ENCODE measurements at places on chromosomes 5 and 9.

- no peak for DNase-seq
Observed at GRCh38 chr9:112094948-112095681, 80.0 kb downstream of the SUSD1 start.

DNA sequence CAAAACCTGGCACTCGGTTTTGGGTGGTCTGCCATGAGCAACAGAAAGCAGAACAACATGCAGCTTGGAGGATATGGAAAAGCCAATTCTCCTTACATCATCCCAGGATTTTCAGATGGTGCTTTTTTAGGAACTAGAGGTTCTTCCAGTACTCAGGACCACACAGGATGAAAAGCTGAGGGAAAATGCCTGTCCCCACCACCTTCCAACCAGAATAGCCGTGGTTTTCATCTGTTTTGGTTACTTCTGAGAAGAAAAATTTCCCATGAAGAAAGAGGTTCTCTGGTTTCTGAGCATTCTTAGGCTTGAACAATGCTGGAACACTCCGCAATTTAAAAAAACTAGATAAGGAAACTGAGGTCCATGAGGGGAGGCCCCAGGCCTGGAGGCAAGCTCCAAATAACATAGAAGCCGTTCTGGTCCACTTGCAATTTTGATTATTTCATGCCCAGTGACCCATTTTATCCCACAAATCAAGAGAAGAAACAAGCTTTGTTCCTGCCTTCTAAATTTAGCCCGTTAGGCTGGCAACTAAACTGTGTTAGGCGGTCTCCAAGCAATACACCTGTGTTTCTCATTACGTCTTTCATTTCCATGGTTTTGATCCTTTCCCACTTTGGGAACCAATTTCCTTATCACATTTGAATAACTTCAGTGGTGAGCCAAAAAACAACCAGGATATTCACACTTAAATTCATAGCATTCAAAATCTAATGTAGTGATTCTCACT lies 79.2 kb upstream of the SPIN1 start:
- DNase-seq, result no peak

- DNase-seq, result no peak
Observed at GRCh38 chr5:83720836-83721537, at the start of gene HAPLN1. HAPLN1 (minus strand) TSS chr5:83720855; CDS start chr5:83673523, 47,332 bp downstream.

DNA sequence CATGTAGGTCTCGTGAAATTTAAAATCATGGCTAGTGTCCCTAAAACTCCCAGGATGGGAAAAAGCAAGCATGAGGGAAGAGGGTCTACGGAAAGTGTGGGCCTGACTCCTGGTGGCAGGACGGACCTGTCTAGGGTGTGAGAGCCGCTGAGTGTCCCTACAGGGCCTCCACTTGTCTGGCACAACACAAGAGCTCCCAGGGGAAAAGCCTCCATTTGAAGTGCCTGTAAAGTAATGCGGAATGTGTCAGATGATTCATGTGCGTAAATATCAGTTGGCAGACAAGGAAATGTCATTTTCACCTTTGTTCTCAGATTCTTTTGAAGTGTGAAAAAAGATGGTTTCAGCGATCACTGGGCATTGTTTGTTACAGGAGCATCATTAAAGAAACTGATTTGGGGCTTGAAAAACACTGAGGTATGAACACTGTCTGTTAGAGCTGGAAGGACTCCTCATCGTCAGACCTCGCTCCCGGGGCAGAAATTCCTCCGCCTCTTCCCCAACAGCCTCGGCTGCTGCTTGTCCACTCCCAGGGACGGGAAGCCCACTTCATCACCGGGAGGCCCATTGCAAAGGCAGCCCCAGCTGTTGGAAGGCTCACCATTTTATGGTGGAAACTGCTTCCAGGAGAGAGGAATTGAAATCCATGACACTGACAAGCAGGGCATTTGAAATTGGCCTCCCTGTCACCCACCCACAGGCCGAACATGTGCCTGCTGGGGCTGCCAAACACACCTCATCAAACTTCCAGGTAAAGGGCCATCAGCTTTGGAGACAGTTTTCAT lies 240.8 kb downstream of the FSTL4 start:
- no peak for DNase-seq

GRCh38 chr5:74112372-74113195 lies 486.6 kb downstream of the ARHGEF28 start:
- no peak for DNase-seq
